ENCODE measurements at places on chromosomes 7 and 10. TPM values are rescaled to one million over a fixed set of nuclear protein-coding genes. Genes with fewer than 3 reads are reported as not detected.

DNA sequence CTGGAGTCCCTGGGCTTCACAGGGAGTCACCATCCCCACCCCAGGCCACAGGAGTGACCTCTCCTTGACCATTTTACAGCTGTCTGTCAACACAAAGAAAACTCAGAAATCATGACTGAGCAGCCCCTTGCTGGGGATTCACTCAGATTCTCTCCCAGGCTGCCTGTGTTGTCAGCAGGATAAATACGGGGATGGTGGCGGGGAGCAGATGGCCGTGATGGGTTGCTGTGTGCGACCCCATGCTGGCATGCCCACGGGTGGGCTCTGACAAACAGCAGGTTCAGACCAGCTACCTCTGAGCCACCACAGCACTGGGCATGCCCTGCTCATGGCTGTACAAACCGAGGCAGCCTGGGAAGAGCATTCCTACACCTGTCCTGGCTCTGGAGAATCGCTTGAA is 136.1 kb downstream of the SLIT1 start:
- no peak for DNase-seq

GRCh38 chr7:107044347-107045194 is at the start of gene PRKAR2B:
PRKAR2B (plus strand) TSS chr7:107044705; CDS start chr7:107044908, 203 bp downstream.
- DNase-seq: peak; percentile 70

GRCh38 chr10:92990615-92991014 is 70.0 kb upstream of the CYP26C1 start:
- no peak for DNase-seq

NUTM2B gene
- 2.4 TPM for total RNA-seq

Data from mucosa of gallbladder (tissue), 1 donor.